ENCODE measurements at places on chromosomes 1 and 21.

GRCh38 chr1:87084244-87084836 is 169.9 kb downstream of the HS2ST1 start:
- no peak for DNase-seq

DNA sequence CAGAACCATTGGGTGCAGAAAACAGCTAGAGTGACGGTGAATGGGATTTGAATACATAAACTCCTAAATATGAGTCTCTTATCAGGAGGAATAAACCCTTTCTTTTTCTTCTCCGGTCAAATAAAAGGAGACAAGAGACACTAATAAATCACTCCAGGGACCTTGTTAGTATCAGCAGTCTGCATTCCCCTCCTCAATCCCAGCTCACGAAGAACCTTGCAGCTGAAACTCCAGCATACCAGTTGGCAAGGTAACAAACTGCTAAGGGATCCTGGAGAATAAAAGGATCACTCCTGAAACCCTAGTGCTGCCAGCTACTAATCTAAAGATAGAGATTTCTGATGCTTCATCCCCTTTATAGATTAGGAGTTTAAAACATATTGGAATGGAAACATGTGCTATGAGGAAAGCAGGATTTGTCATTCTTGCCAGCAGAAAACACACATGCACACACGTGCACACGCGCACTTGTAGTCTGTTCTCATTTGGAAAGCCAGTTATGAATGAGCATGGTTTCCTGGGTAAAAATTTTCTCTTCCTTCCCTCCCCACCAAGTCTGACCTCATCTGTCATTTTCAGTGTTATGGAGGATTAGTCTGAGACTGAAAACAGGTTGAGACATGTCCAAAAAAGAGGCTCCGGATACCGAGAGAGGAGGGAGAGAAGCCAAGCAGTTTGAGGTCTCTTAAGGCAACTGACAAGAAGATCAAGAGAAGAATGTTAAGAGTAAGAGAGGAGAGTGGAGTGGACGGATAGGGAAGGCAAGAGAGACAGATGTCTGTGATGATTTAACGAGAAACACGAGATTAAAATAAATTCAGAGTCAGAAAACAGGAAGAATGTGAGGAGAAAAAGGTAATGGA is 10.9 kb downstream of the IER5 start:
- no peak for DNase-seq

- DNase-seq, result no peak
These were observed 8.0 kb downstream of the SLC35F3 start for GRCh38 chr1:233912447-233912846.

GRCh38 chr1:93081716-93082115 is 2.6 kb downstream of the MTF2 start:
- DNase-seq, result no peak

- no peak for DNase-seq
These were observed 43.6 kb upstream of the ROR1 start for GRCh38 chr1:63730211-63730610.

- DNase-seq, result no peak
These were observed 47.6 kb downstream of the KRTAP19-8 start for GRCh38 chr21:30990514-30991262.

DNA sequence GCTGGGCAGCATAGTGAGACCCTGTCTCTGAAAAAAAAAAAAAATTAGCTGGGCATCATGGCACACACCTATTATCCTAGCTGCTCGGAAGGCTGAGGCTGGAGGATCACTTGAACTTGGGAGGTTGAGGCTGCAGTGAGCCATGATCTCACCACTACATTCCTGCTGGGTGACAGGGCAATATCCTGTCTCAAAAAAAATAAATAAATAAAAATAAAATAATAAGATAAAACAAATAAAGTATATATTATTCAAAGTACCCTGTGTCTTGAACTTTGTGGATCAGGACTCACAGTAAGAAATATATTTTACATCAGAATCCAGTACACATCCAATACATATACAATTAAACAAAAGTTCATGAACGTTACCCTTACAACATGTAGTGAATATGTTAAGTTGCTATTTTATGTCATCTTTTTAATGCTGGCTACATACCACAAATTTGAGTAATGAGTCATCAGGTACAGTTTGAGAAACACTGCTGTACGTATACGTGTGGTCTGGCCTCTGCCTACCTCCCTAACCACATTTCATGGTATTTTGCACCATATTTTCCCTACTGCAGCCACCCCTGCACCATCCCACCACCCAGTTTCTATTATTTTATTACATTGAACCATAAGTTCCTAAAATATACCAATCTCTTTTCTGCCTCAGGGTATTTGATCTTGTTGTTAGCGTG is 4.4 kb downstream of the NME7 start:
- DNase-seq, result no peak

GRCh38 chr1:221981461-221981860 is 239.6 kb upstream of the DUSP10 start:
- no peak for DNase-seq

- DNase-seq, result no peak
These were observed 42.0 kb downstream of the GNG12 start for GRCh38 chr1:67791261-67791660.

DNA sequence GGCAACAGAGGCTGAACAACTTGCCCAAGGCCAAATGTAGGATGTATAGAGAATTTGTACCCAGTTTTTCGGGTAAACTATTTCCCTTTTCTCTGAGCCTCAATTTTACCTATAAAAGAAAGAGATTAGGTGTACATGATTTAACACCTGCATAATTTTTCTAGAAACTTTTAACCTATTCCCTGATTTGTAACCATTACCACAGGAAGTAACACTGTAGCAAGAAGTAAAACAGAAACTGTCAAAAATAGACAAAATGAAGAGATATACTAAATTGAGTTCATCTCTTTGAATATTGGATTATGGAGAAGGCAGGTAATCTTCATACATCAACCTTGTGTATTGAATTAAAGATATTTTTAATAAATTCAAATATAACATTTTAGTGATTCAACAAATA is 136.2 kb downstream of the ZC3H11B start:
- DNase-seq, result no peak

- no peak for DNase-seq
These were observed 38.5 kb upstream of the PDE9A start for GRCh38 chr21:42614811-42615351.

- DNase-seq, result no peak
These were observed 84.1 kb downstream of the MRPS6 start for GRCh38 chr21:34157521-34157920.

- DNase-seq, result no peak
These were observed 124.2 kb downstream of the ATP6V1G3 start for GRCh38 chr1:198416296-198416695.

DNA sequence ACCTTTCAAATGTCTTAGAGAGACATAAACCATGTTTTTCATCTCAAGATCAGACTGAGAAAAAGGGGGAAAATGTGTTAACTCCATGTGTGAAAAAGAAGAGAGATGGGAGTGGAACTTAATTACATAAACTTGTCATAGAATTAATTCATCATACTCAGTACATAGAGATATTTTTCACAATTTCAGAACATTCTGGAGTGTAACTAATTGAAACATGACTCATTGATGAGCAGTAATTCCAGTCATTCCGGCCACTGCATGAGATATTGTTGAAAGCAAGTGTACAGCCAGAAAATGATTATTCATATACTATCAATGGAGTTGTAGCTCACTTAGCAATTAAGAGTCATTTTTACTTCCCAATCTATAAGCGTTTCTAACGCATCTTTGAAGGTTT is 739.3 kb downstream of the LTN1 start:
- DNase-seq, result no peak

GRCh38 chr1:6269720-6270400 is 9.0 kb upstream of the GPR153 start:
- no peak for DNase-seq

GRCh38 chr1:46512792-46513190 is 23.2 kb downstream of the DMBX1 start:
- DNase-seq, result no peak

DNA sequence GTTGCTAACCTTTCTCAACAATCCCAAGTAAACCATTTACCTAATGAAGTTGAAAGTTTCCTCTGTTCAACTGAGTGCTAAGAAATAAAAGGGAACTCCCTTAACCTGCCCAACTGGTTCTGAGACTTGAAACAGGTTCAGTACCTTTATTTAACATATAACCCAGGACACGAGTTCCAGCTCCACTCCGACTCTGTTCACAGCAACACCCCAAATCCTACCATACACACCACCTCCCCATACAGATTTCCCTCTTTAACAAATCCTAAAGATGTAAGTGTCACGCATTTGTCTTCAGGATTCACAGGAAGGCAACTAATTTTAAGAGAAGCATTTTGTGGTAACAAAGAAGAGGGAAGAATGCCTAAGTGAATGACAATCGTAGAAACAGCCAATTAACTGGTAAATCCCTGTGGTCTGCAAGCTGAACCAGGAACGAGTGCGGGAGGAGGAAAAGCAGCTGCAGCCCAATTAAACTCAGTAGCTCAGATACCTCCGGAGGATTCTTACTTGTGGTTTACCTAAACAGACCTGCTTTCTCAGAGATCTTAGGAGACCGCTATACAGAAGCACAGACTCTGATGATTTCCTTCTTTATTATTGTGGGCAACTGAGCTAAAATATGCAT is 134.5 kb upstream of the MAGI3 start:
- no peak for DNase-seq

GRCh38 chr1:33607444-33608005 is 135.1 kb downstream of the ZSCAN20 start:
- no peak for DNase-seq

DNA sequence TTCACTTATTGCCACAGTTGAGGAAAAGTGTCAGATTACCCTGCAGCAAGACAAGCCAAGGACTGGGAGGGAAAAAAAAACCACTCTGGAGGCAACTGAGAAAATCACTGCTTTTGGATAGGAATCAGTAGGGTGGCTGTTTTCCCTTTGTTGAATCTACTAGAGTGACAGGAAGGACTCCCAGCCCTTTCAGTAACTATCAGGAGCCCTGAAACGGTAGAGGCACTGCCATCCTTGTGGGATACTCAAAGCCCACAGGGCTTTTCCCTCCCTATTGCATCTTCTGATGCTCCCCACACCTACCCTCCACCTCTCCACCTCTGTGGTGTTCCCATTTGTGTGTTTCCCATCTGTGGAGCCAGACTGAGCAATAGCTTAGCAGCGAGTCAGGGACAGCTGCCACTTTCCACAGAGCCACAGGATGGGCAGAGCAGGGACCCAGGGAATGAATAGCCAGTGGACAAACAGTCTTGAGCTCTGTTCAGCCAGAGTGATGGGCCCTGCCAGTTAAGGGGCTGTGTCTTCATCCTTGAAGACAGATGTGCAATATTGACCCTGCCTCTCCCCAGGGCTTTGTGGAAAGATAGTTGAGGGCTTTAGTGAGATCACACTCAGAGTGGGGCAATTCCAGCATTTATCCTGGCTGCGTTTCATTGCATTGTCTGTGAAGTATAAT is 13.9 kb downstream of the UBIAD1 start:
- no peak for DNase-seq

GRCh38 chr1:9371391-9371935 is 78.8 kb downstream of the SPSB1 start:
- DNase-seq, result peak; percentile 64

- DNase-seq, result no peak
These were observed 7.6 kb upstream of the RHOU start for GRCh38 chr1:228727681-228728171.

DNA sequence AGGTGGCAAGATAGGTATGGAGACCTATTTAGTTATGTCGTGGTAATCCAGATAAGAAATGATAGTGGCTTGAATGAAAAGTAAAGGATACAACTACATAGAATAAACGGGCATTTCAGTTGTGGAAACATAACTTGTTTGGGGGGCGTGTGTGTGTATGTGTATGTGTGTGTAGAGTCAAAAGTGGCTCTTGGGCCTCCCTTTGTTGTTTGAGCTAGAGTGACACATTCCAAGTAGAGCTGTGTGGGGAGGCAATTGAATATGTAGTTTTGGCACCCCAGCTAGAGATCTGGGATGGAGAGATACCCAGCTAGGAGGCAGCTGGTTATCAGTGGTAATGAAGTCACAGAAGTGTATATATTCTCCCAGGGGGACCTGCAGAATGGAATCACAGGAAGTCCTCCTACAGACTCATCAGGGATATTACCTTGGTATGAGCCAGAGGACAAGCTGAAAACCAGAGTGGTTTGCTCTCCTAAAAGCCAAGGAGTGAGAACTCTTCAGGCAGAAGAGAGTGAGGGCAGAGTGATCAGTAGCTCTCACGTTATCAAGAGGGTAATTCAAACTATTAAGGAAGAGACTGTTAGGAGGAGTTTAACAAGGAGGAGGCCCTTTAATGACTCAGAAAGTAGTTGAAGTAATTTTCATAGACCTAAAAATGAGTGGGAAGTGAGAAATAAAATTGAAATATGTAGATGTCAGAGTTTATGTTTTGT is 5.1 kb downstream of the CR1L start:
- no peak for DNase-seq

- no peak for DNase-seq
These were observed 35.4 kb upstream of the FOXO6 start for GRCh38 chr1:41325801-41326200.

DNA sequence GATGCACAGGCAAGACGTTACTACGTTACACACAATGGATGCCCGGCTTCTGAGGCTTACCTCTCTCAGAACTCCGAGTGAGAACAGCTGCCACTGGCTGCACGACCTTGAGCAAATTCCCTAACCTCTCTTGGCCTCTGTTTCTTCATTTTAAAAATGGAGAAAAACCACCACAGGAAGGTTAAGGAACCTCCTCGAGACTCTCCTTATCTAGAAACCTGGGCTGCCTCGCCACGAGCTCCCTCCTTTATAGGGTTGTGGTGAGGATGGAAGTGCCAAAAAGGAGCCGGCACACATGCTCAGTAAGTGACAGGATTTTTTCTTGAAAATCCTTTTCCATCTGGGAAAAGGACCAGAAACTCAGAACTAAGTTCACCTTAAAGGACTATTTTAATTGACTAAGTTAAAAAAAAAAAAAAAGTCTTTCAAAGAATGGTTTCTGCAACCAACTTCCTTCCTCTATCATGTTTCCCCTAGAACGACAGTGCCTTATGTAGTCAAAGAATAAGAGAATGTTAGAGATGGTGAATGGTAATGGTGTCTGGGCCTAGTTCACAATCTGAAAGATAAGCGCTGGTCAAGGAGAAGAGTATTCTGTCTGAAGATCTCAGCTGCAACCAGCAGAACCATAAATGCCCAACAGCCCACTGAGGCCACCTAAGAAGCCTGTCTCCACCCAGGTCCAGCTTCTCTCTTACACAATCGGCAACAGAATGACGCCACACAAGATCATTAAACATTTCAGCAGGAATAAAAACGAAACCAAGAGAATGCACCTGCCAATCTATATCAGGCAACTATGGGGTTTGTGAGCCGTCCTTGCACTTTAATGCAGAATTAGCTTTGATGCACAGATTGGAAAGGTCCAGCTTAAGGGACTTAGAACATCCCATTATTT is 64.9 kb downstream of the SLC45A1 start:
- DNase-seq, result no peak

DNA sequence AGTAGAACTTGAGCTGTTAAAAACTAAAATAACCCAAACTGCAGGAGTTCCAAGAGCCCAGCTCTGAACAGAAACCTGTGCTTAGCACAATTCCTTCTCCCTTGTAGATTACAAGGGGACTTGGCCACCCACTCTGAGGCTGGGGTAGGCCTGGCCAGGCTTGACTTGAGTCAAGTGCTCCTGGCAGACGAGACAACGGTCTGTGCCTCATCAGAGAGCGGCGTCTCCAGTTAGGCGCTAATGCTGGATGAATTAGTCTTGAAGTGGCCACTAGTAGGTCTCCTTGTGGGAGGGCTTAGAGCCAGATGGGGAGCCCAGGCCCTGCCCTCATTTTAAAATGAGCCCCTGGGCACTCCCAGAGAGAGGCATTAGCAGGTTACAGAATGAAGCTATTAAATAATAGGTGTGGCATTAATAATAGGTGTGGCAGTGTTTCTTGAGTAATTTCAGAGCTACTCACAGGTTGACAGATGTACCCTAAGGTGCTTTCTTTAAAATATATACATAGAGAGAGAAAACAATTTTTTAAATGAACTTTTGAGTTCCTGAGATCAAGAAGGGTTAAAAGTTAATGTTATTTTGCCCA is 1.1 kb downstream of the EEIG2 start:
- DNase-seq, result peak; percentile 17

Data from D721Med (cell line).